ENCODE measurements at places on chromosomes 4 and X.

DNA sequence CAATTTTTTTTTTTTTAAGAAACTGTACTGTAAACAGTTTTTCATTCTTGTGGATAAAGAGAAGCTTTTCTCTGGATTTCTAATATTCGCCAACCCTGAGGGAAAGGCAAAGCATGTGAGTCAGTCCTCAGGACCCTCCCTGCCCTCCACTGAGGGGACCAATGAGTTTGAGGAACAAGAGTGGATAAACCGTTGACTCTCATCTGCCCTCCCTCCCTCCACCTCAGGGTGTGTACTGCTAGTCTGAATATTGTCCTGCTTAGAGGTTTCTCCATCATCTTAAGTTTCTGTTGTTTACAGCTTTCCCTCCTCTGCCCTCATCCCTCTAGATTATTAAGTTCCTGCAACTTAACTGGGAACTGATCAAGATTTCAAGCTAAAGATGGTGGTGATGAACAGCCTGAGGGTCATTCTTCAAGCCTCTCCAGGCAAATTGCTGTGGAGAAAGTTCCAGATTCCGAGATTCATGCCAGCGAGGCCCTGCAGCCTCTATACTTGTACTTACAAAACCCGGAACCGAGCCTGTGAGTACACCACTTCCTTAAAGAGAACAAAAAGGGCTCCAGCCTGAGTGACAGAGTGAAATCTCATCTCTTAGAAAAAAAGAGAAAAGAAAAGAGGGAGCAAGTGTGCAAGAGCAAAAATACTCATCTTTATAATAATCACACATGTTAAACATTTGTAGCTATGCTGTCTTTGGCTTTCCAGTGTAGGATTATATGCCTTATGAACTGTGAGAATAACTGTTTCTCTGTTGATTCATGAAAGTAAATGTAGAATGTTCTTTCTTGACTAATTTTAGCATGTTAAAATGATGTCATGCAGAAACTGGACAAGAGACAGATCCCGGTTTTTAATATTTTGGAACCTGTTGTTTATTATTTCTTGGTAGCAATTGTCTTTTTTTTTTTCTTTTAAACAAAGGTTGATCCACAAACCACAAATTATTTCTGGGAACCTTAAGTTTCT is 11.9 kb downstream of the CA5B start:
- no peak for DNase-seq
- H3K27ac ChIP-seq, result no peak overlapping the region

GRCh38 chr4:145251391-145251790 is 71.0 kb upstream of the OTUD4 start:
- H3K27ac ChIP-seq, result no peak overlapping the region
- no peaks in the 10 kb centered on the region for H3K36me3 ChIP-seq
- no peak for DNase-seq

- no peaks in the 10 kb centered on the region for H3K4me1 ChIP-seq
- H3K27ac ChIP-seq, result no peak overlapping the region
- DNase-seq, result no peak
- H3K36me3 ChIP-seq, result peaks cover 1% of the 10 kb centered on the region
- H3K27me3 ChIP-seq, result no peaks in the 10 kb centered on the region
Measured at GRCh38 chr4:59387759-59388758, 1812.1 kb upstream of the ADGRL3 start.

GRCh38 chr4:95985051-95985450 is 145.2 kb downstream of the PDHA2 start:
- no peak overlapping the region for H3K4me3 ChIP-seq
- H3K36me3 ChIP-seq, result no peaks in the 10 kb centered on the region
- no peak overlapping the region for H3K27ac ChIP-seq
- no peak for DNase-seq
- no peaks in the 10 kb centered on the region for H3K4me1 ChIP-seq

DNA sequence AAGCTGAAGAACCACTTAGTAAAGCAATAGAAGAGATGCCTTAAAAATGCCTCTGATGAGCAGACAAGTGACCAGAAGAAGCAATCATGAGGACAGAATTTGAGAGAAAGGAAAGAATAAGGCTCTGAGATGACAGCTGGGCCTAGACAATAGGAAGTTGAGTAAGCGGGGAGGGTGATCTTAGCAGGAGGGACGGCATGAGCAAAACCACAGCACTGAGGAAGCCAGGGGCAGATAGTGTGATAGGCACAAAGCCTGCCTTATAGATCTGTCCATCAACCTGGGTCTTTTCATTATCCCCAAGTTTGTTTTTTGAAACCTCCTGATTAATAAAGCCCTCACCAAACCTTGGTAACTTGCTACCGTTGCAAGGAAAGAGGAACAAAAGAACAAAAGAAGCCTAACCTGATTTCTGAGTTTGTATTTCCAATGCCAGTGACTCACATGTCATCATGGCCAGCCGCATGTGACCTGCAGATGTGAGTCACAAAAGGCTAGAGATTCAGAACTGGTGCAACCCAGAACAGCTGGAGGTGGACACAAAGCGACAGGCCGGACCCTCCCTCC is 55.7 kb upstream of the PPARGC1A start:
- H3K27ac ChIP-seq, result peak overlapping the region; percentile 0
- DNase-seq, result no peak
- H3K27me3 ChIP-seq, result no peaks in the 10 kb centered on the region
- no peak overlapping the region for H3K4me3 ChIP-seq
- no peaks in the 10 kb centered on the region for H3K36me3 ChIP-seq
- H3K4me1 ChIP-seq, result peaks cover 3% of the 10 kb centered on the region
